ENCODE measurements at places on chromosomes 12 and 14.

- no peak for DNase-seq
Measured at GRCh38 chr12:89789862-89790261, 81.2 kb upstream of the ATP2B1 start.

DNA sequence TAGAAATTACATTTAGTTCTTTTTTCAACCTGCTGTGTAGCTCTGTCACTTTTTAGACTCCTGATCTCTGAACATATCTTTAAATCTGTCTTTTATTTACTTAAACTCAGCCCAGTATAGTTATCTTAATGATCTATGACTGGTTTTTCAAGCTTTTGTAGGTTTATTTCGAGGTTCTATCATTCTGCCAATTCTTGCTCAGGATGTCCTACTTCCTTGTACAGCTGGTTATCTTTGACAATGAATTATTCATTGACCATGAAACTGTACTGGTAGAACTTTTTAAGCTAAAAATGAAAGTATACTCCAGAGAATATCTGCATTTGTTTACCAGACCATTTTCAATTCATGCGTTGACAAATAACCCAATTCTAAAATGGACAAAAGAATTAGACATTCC lies 37.8 kb downstream of the TC2N start:
- no peak for DNase-seq

DNA sequence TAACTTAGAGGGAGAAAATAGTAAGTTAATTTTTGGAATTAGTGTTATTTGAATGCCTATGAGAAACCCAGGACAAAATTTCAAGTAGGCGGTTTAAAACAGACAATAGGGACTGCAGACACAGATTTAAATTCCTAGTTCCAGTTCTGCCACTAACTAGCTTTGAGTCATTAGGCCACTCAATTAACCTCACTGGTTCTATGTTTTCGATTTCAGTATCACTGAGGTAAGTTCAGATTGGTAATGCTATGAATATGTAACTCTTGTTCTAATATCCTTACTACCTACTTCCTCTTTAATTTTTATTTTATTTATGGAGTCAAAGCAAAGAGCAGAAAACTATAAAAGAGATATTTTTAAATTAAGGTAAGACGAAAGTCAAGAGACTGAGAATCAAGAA lies 52.6 kb downstream of the GALC start:
- DNase-seq: no peak

GRCh38 chr12:114167431-114167830 lies 201.3 kb upstream of the RBM19 start:
- DNase-seq: no peak

DNA sequence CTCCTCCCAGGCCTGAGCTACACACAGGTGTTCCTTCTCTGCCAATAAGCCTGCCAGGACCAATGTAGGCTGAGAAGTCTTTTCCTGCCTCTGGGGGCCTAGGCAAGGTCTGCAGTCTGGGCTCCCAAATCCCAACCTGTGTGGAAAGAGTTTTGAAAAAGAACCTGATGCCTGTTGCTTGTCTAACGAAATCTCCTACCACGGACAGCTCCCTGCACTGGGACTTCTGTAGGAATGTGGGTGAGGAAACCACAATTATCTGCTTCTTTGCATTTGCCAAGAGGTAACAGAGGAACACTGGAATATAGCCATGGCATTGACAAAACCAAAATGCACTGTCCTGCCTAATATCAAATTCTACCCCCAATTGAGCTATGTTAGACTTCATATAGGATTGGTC lies 877.0 kb upstream of the TMEM132C start:
- DNase-seq: no peak

DNA sequence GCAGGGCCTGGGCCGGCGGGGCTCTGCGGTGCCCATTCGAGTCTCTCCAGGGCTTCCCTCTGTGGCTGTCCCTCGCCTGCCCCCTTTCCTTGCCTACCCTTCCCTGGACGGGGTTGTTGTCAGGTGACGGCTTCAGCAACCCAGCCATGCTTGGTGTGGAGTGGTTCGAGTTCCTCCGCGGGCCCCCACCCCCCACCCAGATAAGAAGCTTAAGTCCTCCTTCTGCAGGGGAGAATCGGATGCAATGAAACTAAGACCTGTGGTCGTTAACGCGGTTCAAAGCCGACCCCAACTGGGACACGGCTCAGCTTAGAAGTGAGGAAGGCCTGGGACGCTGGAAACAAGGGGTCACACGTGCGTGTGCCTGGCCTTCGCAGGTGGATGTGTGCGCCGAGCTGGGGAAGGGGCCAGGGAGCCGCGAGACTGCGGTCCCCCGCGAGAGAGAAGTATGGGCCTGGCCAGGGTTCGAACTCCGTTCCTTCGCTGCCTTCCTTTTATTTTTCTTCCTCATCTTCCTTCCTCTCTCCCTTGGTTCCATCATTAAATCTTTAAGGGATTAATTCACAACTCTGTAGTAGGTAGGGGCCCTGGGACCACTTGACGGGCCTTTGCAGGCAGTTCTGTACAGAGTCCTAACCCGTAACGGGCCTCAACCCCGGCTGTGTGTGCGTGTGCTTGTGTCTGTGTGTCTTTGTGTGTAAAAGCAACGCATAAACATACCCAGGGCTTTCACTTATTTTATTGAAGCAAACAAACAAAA lies 3.5 kb downstream of the TTC6 start:
- no peak for DNase-seq

DNA sequence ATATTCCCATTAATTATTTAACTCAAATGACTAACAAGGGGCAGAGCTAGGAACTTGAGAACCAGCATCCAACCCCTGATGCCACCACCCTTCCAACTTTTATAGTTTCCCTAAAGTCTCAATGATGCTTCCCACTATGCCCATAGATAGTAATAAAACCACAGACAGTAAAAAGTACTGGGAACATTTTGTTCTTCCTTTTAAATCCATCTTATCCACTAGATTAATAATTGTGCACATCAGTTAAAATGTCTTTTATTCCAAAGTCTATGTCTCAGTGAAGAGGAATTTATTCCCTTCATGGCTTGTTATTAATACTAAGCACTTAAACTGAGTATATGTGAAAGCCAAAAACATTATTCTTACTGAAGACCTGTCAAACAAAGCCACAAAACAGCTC lies 45.8 kb downstream of the SINHCAF start:
- DNase-seq: no peak

DNA sequence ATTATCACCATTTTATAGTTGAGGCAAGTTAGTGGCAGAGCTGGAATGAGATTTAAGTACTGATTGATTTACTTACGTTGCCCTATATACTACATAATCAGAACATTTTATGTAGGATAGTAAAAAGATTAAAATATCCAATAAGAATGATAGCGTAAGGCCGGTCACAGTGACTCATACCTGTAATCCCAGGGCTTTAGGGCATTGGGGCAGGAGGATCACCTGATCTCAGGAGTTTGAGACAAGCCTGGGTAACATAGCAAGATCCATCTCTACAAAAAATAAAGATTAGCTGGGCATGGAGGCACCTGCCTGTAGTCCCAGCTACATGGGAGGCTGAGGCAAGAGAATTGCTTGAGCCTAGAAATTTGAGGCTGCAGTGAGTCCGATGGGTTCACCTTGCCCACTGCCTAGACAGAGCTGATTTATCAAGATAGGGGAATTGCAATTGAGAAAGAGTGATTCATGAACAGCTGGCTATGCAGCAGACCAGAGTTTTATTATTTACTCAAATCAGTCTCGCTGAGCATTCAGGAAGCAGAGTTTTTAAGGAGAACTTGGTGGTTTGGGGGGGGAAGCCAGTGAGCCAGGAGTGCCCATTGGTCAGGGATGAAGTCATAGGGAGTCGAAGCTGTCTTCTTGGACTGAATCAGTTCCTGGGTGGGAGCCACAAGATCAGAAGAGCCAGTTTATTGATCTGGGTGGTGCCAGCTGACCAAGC lies 24.7 kb upstream of the SGPP1 start:
- DNase-seq: no peak

DNA sequence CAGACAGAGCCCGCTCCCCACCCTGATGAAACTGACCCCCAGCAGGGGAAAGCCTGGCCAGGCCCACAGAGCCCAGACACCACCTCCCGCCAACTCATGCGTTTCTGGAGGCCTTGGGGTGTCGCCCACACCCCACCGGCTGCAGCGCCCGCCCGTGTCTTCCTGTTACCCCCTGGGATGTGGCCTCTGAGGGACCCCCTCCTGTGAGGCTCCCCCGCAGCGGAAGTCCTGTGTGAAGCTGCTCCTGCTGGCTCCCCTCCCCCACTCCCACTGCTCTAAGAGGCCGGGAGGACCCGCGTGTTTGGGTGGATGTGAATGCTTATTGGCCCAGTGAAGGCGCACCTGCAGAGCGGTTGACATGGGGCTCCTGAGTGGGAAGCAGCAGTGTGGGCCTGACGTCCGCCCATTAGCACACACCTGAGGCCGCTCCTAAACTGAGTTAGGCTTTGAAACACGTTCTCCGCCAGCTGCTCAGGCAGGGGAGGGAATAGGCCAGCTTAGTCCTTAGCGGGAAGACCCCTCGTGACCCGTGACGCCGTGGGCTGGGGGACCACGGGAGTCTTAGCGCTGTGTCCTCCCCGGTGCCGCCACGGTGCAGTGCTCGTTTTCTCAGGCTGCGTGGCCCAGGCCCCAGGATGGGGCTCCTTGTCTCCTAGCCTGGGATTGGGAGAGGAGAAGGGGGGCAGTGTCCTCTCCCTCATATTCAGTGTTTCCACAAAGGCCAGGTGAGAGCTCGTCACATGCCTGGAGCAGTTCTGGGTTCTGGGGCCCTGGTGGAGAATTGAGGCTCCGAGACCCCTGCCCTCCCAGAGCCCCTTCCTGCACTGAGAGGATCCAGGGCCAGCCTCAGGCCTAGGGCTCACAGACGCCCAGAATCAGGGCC lies 323.4 kb upstream of the SFSWAP start:
- no peak for DNase-seq

DNA sequence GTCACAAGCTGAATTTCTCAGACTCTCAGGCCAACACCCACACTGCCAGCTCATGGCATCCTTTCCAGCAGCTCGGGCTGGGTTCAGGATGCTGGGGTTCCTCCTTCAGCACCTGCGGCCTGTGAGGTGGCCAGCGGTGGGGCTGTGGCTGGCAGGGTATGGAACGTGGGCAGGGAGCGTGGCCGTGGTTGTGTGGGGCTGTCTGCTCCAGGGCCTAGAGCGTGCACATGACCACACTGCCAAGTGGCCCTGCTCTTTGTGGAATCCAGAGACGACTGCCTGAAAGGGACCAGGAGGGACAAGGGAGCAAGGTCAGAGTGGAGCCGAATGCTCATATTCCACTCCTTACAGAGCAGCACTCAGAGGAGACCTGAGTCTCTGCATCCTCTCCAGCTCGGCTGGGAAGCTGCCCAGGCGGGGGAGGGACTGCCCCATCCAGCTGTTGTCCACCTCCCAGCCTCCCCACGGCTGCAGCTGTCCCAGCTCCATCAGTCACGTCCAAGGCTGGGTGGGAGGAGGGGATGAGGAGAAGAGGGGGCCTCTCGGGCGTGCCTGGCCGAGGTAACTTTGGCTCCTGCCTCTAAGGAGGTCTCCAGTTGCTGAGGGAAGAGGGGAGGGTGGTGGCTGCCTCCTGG lies 71.3 kb downstream of the TSPAN9 start:
- no peak for DNase-seq

GRCh38 chr12:32949815-32950214 lies 53.2 kb upstream of the PKP2 start:
- no peak for DNase-seq
